Nucleus accumbens (tissue), 56 donors: ENCODE measurements at places on chromosomes 11 and 22.

DNA sequence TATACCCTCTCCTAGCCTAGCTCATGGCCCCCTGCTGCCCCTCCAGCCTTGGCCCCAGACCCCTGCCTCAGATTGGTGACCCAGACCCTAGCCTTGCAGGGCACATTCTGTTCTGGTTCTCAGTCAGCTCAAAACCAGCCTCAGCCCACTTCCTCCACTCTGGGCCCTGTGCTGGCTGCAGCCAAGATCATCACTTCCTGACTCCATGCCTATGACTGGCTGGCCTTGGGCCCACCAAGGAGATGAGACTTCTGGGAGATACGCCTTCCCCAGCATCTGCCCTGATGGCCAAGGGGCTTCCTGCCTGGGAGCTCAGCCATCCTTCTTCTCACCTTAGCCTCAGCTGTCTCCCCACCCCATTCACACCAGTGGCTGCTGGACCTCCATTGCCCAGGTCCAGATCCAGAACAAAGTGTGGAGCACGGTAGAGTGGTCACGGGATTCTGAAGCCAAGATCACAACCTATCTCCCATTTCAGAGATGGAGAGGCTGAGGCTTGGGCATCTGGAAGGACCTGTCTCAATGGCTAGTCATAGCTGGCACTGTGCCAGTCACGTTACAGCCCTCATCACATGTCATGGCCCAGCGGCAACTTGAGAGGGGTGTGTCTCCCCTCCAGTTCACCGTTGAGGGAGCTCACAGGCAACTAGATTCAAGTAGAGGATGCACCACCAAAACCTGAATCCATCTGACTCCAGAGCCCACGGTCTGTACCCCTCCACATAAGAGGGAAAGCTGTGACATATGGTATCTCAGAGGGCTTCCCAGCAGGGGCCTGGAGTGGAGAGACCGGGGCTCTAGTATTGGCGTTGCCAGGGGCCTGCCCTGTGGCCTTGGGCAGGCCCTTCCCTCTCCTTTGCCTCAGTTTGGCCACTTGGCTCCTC lies 43.0 kb upstream of the KLHL35 start:
- no peak for DNase-seq

DNA sequence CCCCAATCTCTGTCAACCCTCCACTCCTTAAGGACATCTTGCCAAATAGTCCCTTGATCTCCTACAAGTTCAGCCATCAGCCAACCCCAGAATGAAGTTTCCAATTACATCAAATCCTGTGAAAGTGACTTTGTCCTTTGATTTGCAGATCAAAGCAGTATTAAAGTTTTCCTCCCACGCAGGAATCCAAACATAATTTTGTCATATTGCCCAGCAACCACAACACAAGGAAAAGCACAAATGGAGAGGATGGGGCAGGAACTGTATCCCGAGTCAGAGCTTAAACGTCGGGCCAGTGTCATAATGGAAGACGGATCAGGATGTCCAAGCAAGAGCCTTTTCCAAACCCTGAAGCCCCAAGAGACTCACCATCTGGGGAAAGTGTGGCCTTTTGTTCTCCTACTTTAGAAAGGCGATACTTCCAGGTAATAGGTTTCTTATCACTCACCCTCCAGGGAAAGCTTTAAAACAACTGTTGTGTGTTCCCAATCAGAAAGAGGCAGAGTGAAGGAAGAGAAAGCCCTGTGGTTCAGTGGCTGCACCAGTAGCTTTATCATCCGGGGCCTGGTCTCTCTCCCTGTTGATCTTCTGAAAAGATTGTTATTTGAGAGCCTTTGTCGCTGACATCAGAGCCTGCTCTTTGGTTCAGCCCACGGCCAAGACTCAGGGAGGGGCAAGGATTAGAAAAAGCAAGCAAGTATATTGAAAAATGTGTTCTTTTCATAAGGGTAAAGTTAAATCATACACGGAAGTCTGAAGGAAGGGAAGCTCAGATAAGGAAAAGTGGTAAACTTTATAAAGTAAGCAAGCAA lies 41.7 kb downstream of the EXPH5 start:
- DNase-seq = no peak

GRCh38 chr11:43278193-43278956 lies 33.4 kb upstream of the API5 start:
- no peak for DNase-seq

DNA sequence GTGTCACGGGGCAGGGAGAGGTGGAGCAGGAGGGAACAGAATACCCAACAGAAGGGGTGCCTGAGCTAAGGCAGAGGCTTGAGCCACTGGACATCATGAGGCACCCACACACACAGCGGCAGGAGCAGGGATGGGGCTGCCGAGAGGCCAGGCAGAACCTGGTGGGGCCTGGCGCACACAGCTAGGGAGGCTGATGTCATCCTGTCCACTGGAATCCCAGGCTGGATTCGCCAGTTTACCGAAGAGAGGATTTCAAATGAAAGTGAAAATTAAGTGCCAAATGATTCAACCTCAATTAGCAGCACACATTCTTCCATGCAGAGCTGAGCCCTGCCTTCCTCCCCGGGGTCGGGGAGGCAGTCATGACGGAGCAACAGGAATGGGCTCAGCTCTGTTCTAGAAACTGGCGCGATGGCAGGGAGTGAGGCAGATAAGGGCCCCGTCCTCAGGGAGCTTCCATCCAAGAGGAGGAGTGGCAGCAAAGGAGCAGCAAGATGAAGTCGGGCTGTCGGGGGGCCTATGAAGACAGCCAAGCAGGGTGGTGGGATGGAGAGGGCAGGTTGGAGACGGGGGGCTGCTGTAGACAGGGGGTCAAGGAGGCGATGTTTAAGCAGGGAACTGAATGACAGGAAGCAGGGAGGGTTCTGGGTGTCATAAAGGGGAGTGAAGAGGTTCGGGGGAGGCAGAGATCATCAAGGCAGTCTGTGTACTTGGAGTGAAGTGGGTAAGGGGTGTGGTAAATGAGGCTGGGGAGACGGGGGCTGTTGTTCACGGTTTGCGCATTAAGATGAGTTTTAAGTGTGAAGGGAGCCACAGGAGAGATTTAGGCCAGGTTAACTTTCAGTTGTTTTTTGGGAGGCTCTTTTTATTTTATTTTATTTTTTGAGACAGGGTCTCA lies 6.4 kb downstream of the RAC2 start:
- DNase-seq = no peak

- peak; percentile 84 for DNase-seq
Observed at GRCh38 chr11:1572197-1573076, at the start of gene DUSP8. Gene DUSP8, minus strand, starts transcription at chr11:1572271. Its CDS starts 6,445 bp downstream, at chr11:1565826.

DNA sequence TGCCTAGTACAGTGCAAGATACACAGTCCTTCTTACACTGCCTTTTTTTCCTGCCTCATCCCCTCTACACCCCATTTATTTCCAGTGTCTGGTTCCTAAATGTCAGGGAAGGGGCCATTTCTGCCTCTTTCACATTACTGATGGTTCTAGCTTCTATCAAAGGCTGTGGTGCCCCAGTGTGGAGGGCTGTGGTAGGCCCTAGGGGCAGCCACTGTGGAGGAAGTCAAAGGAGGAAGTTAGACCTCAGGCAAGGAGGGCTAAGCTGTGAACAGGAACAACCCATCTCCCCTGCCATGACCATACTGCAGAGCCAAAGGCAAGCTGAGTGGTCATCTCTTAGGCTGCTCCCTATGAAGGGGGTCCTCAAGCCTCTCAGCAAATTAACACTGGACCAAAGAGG lies 81.9 kb upstream of the CRTAM start:
- no peak for DNase-seq

DNA sequence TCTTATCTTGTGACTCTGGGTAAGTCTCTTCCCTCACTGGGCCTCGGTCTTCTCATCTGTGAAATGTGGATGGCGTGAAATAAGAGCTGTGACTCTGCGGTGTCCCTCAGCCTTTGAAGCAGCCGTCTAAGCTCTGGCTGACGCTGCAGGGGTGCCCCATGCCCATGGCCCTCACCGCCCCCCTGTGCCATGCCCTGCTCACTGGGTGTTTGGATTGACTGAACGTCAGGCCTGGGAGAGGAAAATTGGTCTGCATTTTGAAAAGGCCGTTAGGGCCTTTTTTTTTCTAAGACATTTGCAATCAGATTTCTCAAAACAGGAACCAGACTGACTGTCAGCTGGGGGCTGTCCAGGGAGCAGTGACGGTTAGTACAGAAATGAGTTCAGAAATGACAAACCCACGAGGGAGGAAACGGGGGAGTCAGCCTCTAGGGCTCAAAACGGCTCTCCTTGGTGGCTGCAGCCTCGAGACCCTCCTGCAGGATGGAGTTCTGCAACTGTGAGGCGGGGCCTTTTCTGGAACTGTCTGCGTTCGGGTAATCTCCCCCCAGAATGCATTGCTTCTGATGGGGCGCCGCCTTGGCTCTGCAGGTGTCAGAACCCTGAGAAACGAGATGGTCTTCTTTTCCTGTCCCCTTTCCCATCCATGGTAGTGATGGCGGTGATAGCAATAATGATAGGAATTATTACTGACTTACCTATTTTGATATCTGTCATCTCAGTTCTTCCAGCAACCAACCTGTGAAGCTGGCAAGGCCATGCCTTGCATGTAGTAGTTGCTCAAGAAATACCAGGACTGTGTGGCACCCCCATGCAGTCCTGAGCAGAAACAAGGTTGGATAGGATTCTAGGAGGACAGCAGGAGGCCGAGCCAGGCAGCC lies 2.0 kb downstream of the GRK2 start:
- no peak for DNase-seq

DNA sequence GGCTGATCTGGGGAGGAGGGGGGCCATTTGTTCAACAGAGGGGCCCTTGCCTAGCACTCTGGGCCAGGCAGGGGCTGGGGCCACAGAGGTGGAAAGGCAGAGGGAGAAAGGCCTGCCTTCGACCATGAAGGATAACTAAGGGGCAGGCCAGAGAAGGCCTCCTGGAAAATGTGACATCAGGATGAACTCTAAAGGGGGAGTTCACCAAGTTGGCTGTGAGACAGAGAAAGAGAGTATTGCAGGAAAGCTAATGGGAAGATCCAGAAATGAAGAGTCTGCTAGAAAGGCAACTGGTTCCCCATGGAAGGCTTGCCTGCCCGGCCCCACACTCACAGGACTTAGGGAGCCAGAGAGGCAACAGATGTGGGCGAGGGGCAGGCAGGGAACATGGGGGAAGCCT lies 16.3 kb downstream of the CSNK1E start:
- no peak for DNase-seq

GRCh38 chr11:67406969-67407687 lies 3.2 kb downstream of the TBC1D10C start:
- DNase-seq = no peak

- no peak for DNase-seq
Observed at GRCh38 chr11:15901790-15902189, 454.6 kb downstream of the SOX6 start.

DNA sequence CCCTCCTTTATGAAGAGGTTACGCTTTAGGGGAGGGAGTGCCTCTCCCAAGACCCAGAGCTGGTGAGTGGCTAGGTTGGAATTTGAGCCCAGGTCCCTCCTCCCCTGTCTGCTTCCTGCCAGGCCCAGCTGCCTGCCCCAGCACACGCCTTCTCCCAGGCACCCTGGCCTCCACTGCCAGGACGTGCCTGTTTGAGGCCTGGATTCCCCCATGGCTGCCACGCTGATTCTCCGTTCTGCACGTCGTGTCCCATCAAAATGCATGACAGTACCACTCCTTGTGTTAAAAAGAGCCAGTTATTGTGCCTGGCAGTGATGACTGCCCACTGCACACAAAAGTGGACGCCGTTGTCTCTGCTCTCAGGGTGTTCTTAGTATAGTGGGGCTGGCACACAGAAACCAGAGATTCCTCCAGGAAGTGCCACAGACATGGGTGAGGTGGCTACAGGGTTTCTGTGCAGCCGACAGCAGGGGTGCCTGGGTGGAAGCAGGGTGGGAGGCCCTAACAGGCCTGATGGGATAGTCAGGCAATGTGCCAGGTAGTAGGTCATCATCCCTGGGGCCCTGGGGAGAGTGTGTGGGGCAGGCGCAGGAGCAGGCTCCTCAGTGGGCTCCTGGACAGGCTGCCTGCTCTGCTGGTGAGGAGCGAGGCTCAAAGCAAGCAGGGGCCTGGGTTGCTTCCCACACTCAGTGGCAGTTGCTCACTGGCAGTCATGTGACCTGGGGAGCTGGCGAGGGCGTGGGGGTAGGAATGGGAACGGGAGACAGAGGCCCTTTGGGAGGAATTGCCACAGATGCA lies 24.2 kb downstream of the MED15 start:
- peak; percentile 68 for DNase-seq

- no peak for DNase-seq
Observed at GRCh38 chr22:39526736-39527171, 5.8 kb downstream of the RPS19BP1 start.

- DNase-seq = no peak
Observed at GRCh38 chr11:73579641-73580434, 18.1 kb downstream of the FAM168A start.

DNA sequence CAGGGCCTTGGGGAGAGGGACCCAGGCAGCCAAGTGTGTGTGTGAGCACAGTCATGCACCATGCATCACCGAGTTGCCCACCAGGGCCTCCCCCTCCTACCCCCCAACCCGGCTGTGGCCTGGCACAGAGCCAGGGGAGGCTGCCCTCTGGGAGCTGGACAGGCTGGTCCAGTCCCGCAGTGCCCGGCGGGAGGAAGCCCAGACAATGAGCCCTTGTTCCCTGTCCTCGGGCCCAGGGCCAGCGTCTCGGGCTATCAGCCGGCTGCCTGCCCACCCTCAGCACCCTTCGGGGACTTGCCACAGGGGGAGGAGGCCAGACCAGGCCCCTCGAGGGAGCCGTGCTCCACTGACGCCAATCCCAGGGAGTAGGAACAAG lies 4.5 kb downstream of the LRRC75B start:
- DNase-seq = peak; percentile 91

DNA sequence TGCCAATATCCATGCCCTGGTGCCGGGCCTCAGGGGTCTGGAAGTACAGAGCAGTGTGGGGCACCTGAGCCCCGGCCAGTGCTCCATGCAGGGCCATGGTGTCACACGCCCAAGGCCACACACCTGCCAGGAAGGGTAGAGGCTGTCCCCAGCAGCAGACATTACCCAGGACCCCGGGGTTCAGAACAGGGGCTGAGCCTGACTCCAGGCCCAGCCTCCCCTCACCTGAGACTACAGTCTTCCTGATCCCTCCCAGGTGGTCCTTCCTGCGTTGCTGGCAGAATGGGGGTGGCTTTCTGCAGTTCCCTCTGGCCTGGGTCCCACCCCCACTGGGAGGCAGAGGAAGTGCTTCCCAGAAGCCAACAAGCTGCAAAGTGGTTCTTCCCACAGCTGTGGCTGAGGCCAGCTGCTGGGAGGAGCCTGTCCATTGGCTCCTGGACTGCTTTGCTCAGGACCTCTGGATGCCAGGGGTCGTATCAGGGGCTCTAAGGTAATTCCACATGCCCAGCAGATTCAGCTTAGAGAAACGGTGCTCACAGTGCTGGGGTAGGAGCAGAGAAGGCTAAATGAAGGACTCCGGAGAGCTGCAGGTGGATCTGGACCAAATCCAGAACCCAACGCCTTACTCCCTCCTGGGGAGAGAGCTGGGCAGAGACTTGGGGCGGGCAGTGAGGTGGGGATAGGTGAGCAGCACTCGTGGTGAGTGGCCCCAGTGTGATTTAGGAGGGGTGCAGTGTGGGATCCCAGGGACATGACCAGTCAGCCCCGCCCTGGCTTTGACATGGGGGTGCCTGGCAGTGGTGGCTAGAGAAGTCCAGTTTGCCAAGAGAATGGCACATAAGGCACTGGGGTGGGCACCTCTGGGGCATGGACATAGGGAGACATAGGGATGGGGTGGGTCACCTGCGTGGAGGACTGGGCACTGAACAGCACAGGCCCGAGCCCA lies 12.6 kb downstream of the TCIRG1 start:
- DNase-seq = no peak

GRCh38 chr11:102452461-102453301 lies at the start of gene TMEM123:
Gene TMEM123, minus strand, starts transcription at chr11:102452765. Its CDS starts 142 bp downstream, at chr11:102452623.
- DNase-seq = peak; percentile 20

- DNase-seq = no peak
Observed at GRCh38 chr11:47918370-47918690, 62.0 kb upstream of the PTPRJ start.
